NCI-H1105 (cell line): ENCODE measurements at places on chromosomes 2 and 18.

GRCh38 chr2:148560496-148560895, 84.1 kb upstream of the EPC2 start:
- no peak for DNase-seq

GRCh38 chr2:84925336-84925723, 19.9 kb downstream of the TMSB10 start:
- DNase-seq, result no peak

- DNase-seq, result no peak
Observed at GRCh38 chr2:29433920-29434319, 318.7 kb downstream of the CLIP4 start.

DNA sequence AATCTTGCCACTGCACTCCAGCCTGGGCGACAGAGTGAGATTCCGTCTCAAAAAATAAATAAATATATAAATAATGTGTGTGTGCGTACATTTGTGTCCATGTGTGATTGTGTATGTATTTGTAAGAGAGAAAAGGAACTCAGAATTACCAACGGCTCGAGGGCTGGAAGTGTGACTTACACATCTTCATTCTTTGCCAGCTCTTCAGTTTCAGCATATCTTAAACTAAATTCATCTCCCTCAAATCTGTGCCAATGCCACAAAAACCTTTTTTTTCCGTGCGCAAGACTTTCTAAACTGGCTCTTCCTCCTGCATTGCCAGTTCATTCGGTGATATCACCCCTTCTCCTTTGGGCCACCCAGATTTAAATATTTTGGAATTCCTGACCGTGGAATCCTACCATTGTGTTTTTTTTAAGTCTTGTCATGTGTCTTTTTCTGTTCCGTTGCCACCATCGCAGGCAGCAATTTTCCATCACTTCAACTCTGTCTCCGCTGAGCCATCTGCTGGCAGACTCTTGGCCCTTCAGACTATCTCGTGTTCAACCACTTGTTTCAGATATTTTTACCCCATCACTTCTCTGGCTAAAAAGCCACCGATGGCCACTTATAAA, 77.0 kb upstream of the ZNF532 start:
- DNase-seq, result no peak

DNA sequence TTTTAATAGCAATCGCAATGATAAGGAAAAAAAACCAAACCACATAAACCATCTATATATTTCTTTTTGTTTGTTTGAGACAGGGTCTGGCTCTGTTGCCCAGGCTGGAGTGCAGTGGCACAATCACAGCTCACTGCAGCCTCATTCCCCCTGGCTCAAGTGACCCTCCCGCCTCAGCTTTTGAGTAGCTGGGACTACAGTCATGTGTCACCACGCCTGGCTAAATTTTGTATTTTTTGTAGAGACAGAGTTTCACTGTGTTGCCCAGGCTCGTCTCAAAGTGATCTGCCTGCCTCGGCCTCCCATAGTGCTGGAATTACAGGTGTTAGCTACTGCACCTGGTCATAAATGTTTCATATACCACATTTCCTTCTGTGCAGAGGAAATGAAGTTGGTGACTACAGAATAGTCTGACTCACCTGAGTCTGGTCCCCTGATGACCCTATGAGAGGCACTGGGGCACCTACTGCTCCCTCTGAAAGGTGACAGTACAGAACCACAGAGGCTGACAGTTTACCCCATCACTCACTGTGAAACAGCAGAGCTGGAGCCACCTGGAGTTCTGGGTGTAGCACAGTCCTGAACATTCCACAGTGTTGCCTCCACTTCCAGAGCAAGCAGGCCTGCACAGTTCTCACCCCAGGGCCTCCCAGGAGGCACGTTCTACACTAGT, 183.7 kb upstream of the PXDN start:
- DNase-seq, result no peak

DNA sequence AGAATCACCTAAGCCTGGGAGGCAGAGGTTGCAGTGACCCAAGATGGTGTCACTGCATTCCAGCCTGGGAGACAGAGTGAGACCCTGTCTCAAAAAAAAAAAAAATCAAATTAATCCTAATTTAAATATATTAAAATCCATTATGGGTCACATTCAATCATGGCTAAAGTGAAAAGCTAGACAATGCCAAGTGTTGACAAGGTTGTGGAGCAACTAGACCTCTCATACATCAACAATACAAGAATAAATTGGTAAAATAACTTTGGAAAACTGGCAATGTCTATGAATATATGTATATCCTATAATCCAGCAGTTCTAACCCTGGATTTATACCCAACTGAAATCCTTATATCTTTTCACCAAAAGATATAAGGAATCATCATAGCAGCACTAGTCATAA, 23.4 kb upstream of the ATL2 start:
- no peak for DNase-seq

DNA sequence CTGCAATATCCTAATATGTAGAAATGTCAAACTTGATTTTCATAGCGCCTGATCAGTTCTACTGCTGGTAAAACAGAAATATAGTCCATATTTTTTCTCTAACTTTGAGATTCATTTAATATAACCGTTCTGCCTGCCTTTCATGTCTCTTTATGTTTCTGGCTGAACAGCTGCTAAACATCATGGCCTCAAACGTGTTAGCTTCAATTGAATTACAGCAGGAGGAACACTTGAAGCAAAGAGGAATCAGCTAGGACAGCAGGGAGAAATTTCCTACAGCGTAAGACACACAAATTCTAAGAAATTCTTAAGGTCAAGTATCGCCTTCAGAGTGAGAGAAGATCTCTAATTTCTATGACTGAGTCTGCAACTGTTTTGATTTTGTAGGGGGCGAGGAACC, 433.2 kb downstream of the FBXO15 start:
- no peak for DNase-seq

DNA sequence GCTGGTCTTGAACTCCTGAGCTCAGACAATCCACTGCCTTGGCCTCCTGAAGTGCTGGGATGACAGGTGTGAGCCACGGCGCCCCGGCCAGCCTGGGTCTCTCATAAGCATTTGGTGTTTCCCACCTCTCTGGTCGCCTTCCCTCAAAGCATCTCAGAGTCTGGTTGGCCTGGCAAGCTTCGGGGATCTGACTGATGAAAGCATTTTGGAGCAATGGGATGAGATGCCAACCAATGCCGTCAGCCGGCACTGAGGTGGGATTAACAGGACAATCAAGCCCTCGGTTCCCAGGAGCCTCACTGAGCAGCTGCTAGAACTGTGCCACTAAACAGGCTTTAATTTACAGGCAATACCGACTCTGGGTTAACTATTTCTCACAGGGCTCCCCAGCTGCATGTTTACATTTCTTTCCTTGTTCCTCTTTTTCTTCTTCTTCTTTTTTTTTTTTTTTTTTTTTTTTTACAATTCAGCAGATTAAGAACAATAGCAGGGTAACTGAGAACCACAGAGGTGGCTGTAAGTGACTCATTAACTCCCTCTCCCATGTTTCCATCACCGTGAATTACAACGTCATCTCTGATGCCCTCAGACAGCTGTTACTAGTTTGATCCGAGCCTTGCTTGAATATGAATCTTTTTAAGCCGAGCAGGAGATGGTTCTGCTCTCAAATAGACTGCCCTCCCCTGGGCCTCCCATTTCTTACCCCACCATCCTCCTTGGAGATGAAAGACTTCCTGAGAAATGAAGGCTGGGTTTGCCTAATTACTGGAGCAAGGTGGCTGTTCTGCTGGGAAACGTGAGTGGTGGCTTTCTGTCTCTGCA, 37.9 kb downstream of the ODC1 start:
- DNase-seq, result no peak

GRCh38 chr2:217330647-217331046, 470.8 kb upstream of the TNP1 start:
- DNase-seq, result no peak

GRCh38 chr2:105793196-105793975, 48.7 kb downstream of the NCK2 start:
- DNase-seq, result no peak

GRCh38 chr2:85905187-85905666, 16.4 kb upstream of the ST3GAL5 start:
- DNase-seq, result no peak

- DNase-seq, result peak; percentile 27
Observed at GRCh38 chr2:48940606-48941005, 185.1 kb upstream of the LHCGR start.

DNA sequence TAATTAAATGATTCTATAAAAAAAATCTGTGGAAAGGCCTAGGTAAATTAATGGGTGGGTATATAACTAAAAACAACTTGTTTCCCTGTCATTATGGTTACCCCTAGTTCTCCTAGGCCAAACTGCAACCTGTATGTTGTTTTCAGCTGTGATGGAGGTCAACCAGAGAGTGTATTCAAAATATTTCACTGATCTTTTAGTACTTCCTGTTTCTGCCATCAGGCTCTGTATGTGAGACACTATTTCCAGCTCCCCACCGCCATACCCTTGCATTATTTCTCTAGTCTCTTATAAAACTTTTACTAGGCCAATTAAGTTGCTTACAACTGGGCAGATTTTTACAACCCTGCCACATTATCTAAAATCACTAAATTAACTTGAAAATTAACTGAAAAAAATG, 21.0 kb upstream of the CDKL4 start:
- no peak for DNase-seq

DNA sequence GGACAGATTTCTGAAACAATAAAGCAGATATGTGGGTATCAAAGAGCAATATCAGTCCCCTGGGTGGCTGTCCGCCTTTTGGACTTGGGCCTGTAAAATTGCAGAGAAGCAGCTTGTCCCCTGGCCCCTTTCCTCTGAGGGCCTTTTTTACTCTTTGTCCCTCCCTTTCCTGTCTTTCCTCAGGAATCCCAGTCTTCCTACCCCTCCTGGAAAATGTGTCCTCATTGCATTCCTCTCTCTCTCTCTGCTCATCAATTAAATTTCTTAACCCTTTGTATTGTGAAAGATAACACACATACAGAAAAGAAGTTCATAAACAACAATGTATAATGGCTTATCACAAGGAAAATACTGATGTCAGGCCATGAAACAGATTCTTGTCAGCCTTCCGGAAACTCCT, 3.0 kb upstream of the GRB14 start:
- DNase-seq, result no peak

GRCh38 chr2:212766921-212767320, 228.3 kb upstream of the ERBB4 start:
- DNase-seq, result peak; percentile 83

DNA sequence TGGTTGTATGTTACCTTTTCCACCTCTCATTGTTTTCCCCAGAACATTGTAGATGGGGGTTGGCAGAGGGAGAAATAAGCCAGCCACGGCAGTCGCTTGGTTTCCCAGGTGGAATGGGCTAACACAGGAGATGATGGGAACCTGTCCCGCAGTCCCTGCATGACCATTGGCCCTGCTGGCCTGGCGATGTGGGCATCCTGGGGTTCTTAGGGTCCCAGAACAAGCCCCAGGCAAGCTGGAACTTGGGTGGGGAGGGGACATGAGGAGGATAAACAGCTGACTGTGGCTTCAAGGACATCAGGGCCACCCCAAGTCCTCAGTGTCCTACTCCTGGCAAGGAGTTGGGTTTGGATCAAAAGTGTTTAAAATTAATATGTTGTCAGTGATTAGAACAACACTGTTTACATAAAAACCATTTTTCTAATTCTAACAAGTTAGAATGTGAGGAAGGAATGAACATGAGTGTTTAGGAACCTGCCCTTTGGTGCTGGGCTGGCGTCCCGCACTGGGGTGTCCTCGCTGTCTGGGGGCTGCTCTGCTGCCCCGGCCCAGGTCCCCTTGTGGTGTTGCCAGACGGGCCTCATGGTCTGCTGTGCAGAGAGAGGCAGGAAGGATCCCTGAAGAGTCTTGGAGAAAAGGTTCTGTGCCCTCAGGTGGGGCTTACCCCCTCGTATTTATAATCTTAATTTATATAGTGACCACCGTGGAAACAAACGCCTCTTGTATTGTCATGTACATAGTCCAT, 95.1 kb downstream of the USP40 start:
- no peak for DNase-seq

GRCh38 chr2:119879502-119879901, 119.8 kb downstream of the PTPN4 start:
- DNase-seq, result no peak

DNA sequence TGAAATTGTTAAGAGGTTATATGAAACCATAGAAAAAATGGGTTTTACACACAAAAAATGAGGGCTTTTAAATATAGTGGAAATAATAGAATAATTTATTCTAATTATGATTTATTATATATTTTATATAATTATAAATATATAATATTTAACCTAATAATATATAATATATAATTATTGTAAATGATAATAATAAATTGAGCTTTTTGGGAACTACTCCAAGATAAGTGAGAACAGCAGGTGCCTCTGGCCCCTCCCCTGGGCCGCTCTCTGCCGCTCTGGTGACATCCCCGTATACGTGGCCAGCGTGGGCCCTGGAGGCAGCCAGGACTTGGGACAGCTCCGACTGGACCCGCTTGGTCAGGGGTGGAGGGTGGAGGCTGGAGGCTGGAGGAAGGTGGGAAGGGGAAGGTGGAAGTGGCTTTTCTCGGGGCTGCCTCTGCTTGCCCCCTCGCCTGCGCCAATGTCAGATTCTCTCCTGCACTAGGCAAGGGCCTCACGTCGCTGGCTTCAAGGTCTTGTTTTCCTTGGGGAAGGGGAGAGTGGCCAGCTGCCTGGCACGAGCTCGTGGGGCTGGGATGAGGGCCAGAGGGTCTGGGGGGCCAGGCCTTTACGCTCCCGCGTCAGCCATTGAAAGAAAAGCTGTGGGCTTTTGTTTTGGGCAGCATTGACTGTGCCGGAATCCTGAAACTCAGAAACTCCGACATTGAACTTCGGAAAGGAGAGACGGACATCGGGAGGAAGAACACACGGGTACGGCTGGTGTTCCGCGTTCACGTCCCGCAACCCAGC, 54.8 kb downstream of the NFATC1 start:
- no peak for DNase-seq

DNA sequence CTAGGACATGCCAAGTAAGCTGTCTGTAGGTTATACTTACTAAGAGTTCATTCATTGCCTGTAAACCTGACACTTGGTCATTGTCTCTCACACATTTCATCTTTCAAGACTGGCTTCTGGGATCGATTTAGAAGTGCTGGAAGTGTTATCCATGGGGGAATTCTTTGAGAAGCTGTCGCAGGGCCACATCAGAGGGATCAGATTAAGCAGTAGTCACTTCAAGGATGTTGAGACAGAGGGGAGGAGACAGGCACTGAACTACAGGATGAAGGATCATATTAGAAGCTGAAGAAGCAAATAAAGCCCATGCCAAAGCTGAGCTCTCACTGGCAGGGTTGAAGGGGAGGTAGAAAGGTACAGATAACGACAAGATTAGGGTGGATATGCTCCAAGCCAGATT, 49.0 kb downstream of the CDK15 start:
- DNase-seq, result no peak

DNA sequence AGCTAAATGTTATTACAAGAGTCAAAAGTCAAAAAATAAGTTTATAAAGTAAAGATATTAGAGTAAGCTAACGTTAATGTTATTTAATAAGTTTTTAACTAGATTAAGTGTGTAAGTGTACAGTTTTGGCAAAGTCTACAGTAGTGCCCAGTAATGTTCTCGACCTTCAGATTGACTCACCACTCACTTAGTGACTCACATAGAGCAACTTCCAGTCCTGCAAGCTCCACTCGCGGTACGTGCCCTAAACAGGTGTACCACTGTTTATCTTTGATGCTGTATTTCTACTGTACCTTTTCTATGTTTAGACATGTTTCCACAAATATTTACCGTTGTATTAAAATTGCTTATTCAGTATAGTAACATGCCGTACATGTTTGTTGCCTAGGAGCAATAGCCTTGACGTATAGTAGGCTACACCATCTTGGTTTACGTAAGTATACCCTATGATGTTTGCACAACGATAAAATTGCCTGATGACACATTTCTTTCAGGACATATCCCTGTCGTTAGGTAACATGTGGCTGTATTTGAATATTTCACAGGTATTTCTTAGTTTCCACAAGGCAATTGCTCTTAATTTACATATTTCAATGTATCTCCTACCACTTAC, 1641.9 kb upstream of the PIK3C3 start:
- DNase-seq, result no peak
